ENCODE measurements at places on chromosomes 16 and 17. TPM values are rescaled to one million over a fixed set of nuclear protein-coding genes. Genes with fewer than 3 reads are reported as not detected.

Gene DDX28
- 13.0 TPM for total RNA-seq

DNA sequence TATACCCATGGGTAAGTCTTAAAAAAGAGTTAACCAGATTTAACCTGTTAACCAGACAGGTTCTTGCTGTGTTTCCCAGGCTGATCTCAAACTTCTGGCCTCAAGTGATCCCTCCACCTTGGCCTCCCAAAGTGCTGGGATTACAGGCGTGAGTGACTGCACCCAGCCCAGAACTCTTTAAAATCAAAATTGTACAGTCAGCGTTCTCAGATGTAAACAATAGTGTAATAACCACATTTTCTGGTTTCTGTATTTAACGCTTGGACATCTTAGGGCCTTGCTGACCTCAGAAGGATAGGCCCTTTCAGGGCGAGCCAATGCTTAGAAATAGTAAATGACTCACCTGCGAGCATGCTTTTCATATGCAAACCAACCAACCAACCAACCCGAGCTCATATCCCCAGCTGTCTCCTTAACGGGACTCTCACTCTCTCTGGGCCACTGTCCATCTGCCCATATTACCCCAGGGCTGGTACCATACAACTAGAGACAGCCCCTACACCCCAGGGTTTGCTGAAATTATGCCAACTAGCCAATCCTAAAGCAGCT lies 415.0 kb upstream of the XYLT1 start:
- DNase-seq: no peak
- no peak overlapping the region for H3K27ac ChIP-seq
- H3K36me3 ChIP-seq: no peaks in the 10 kb centered on the region
- H3K4me1 ChIP-seq: no peaks in the 10 kb centered on the region
- no peak overlapping the region for H3K4me3 ChIP-seq

- H3K4me1 ChIP-seq: peaks cover 5% of the 10 kb centered on the region
- no peak for DNase-seq
- no peak overlapping the region for H3K4me3 ChIP-seq
- H3K36me3 ChIP-seq: no peaks in the 10 kb centered on the region
- no peak overlapping the region for H3K27ac ChIP-seq
- no peaks in the 10 kb centered on the region for H3K27me3 ChIP-seq
These were observed 52.6 kb downstream of the PIGL start for GRCh38 chr17:16269658-16270057.

DNA sequence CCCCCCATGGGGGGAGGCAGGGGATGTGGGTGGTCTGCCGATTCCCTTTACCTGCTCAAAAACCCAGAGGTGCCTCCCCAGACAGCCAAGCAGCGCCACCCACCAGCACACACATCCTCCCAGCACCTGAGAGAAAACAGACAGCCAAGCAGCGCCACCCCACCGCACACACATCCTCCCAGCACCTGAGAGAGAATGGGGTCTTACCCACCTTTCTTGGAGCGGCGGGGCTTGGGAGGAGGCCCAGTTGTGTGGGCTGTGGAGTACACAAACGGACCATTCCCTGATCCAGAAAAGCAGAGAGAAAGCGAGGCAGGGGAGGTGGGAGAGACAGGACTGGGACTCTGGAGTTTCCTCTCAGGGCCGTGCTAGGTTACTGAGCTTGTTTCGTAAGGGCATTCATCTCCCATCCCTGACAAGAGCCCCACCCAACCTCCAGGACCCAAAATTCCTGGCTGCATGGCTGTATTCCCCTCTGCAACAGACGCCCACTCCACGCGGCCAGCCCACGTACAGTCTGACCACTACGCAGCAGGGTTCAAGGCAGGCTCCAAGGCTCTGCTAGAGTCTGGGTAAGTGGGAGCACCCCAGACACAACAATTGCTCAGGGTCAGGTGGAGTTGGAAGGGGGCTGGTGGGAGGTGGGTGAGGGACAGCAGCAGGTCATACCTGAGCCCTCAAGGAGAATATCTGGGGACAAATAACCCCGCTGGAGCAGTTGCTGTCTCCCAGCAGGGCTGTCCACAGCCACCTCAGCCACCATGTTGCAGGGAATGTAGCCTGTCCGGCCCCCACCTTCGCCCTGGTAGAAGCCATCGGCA lies 22.3 kb downstream of the TSPOAP1 start:
- DNase-seq: no peak
- no peak overlapping the region for H3K27ac ChIP-seq
- no peaks in the 10 kb centered on the region for H3K4me1 ChIP-seq
- H3K4me3 ChIP-seq: no peak overlapping the region
- H3K27me3 ChIP-seq: no peaks in the 10 kb centered on the region
- no peaks in the 10 kb centered on the region for H3K36me3 ChIP-seq

- peaks cover 26% of the 10 kb centered on the region for H3K36me3 ChIP-seq
- H3K27me3 ChIP-seq: no peaks in the 10 kb centered on the region
- peak overlapping the region; percentile 3 for H3K27ac ChIP-seq
- no peaks in the 10 kb centered on the region for H3K4me1 ChIP-seq
- no peak overlapping the region for H3K4me3 ChIP-seq
These were observed 54.3 kb upstream of the SREBF1 start for GRCh38 chr17:17890773-17891759.

DNA sequence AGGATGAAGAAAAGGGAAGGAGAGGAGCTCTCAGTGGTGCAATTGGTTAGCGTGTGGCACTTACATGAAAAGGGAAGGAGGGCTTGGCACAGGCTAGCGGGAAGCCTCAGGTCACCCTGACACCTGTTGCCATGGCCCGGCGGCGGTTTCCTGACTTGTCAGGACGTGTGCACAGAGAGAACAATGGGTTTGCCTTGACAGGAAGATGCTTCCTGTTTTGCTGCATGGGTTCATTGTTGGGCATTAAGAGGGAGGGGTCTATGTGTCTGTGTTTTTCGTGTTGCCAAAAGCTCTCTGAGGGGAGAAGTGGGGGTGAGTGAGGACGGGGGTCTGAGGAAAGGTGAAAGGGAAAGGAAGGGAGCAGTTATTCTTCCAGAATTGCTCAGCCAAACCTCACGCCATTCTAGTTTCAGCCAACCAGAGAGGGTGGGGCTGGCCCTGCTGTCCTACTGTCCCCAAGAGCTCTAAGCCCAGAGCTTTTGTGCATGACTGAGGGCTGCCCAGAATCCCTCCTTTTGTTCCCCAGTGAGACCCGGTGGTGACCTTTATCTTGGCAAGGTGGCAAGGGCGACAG lies 17.1 kb upstream of the CCR7 start:
- H3K36me3 ChIP-seq: no peaks in the 10 kb centered on the region
- peak; percentile 62 for DNase-seq
- H3K4me3 ChIP-seq: no peak overlapping the region
- peaks cover 14% of the 10 kb centered on the region for H3K4me1 ChIP-seq
- no peaks in the 10 kb centered on the region for H3K27me3 ChIP-seq

DNA sequence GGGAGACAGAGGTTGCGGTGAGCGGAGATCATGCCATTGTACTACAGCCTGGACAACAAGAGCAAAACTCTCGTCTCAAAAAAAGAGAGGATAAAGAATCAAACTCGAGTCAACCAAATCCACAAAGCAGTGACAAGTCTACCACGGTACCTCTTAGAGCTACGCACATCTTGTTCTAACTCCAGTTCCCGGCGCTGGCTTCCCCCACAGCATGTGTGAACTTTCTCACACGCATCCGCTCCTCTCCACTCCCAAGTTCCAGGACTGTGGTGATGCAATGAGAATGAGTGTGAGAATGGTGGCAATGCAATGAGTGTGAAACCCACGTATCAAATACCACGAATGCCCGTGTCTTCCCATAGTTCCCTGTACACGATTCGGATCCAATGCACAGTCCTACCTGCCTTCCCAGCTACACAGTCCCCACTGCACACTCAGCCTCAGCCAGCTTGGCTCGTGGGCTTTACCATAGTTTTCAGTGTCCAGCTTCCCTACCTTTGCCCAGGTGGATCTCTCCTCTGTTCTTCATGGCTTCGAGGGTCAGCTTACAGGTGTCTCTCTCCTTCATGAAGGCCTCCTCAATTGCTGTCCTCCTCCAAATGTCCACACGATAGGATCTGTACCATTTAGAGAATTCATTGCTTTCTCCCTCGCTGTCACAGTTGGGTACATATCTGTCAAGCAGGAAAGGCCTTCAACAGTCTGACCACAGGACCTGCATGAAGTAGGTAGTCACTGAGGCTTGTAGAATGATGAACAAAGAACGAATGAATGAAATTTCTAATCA lies 9.2 kb upstream of the P2RX5 start:
- H3K36me3 ChIP-seq: no peaks in the 10 kb centered on the region
- H3K4me1 ChIP-seq: no peaks in the 10 kb centered on the region
- DNase-seq: no peak
- H3K4me3 ChIP-seq: no peak overlapping the region
- no peak overlapping the region for H3K27ac ChIP-seq
- no peaks in the 10 kb centered on the region for H3K27me3 ChIP-seq

Gene ZG16B
- 2.0 TPM for total RNA-seq

Gene MFSD6L
- total RNA-seq: 2.2 TPM

- no peak overlapping the region for H3K27ac ChIP-seq
- H3K4me3 ChIP-seq: no peak overlapping the region
- no peak for DNase-seq
- no peaks in the 10 kb centered on the region for H3K36me3 ChIP-seq
These were observed 23.6 kb downstream of the RAB40B start for GRCh38 chr17:82674656-82675475.

Gene ZNF594
- total RNA-seq: 8.0 TPM

GRCh38 chr17:65047941-65048340 lies 8.6 kb downstream of the GNA13 start:
- no peak overlapping the region for H3K4me3 ChIP-seq
- H3K4me1 ChIP-seq: peaks cover 75% of the 10 kb centered on the region
- H3K27me3 ChIP-seq: no peaks in the 10 kb centered on the region
- H3K27ac ChIP-seq: peak overlapping the region; percentile 68
- DNase-seq: no peak

DNA sequence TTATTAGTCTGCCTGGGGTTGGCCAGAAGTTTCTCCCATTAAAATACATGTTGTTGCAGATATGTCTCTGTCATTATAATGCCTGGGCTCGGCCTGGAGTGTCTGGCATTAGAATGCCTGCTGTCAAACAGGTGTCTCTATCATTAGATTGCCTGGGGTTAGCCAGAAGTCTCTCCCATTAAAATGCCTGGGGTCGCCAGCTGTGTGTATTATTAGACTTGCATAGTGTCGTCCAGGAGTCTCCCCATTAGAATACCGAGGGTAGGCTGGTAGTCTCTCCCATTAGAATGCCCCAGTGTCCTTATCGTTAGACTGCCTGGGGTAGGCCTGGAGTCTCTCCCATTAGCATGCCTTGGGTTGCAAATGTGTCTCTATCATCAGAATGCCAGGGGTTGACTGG lies 2270.8 kb downstream of the TP53TG3F start:
- no peak overlapping the region for H3K27ac ChIP-seq
- H3K36me3 ChIP-seq: no peaks in the 10 kb centered on the region
- no peaks in the 10 kb centered on the region for H3K27me3 ChIP-seq
- H3K4me3 ChIP-seq: no peak overlapping the region
- DNase-seq: no peak

- no peaks in the 10 kb centered on the region for H3K36me3 ChIP-seq
- no peaks in the 10 kb centered on the region for H3K27me3 ChIP-seq
- no peak overlapping the region for H3K4me3 ChIP-seq
- peaks cover 99% of the 10 kb centered on the region for H3K4me1 ChIP-seq
These were observed 37.6 kb downstream of the PGS1 start for GRCh38 chr17:78415821-78416711.

Gene DNAH9
- total RNA-seq: 42.6 TPM

Data from upper lobe of left lung (tissue), 6 donors.